ENCODE measurements at places on chromosomes 11 and 22. TPM values are rescaled to one million over a fixed set of nuclear protein-coding genes. Genes with fewer than 3 reads are reported as not detected.

ASRGL1 gene
- total RNA-seq = 14.9 TPM

TSGA10IP gene
- total RNA-seq = not detected

BCR gene
- 14.0 TPM for total RNA-seq

MRGPRX3 gene
- total RNA-seq = not detected

NCF4 gene
- total RNA-seq = not detected

MUC5AC gene
- total RNA-seq = 5.4 TPM

RIMBP3B gene
- 0.31 TPM for total RNA-seq

SLC36A4 gene
- total RNA-seq = 16.9 TPM

ZNRD2 gene
- 74.9 TPM for total RNA-seq

E2F8 gene
- 6.2 TPM for total RNA-seq

FXYD6 gene
- total RNA-seq = 0.38 TPM

OR4A16 gene
- total RNA-seq = not detected

FAT3 gene
- 0.72 TPM for total RNA-seq

RASGRP2 gene
- total RNA-seq = 1.1 TPM

APOBEC3C gene
- 28.7 TPM for total RNA-seq

GUCY1A2 gene
- 0.10 TPM for total RNA-seq

CACNA1I gene
- 0.05 TPM for total RNA-seq

SAA2 gene
- not detected for total RNA-seq

ART1 gene
- not detected for total RNA-seq

KCNK4 gene
- 0.07 TPM for total RNA-seq
